A549 treated with CORT108297 at 1 μM for 4 hours (cell line): ENCODE measurements at places on chromosomes 7 and 10. TPM values are rescaled to one million over a fixed set of nuclear protein-coding genes. Genes with fewer than 3 reads are reported as not detected.

Gene MINDY4
- total RNA-seq, result 2.8 to 3.1 TPM (median 2.9 TPM) in 5 replicates

Gene CDHR1
- total RNA-seq, result 0.05 to 0.19 TPM (median 0.13 TPM) in 4 of 5 replicates, not detected in the other

Gene IRF5
- 11.4 to 17.4 TPM (median 14.5 TPM) in 5 replicates for total RNA-seq

Gene NUTM2E
- 0.27 to 0.53 TPM (median 0.36 TPM) in 5 replicates for total RNA-seq

Gene FOXK1
- 10.6 to 13.2 TPM (median 11.8 TPM) in 5 replicates for total RNA-seq

Gene CELF2
- 0.02 to 0.06 TPM (median 0.02 TPM) in 5 replicates for total RNA-seq

Gene SNX8
- total RNA-seq, result 37.4 to 85.1 TPM (median 77.1 TPM) in 5 replicates

Gene CYP26C1
- 0.02 TPM in 1 of 5 replicates, not detected in the others for total RNA-seq

Gene AOAH
- 0.10 TPM in 1 of 5 replicates, not detected in the others for total RNA-seq

Gene PDK4
- 9.1 to 13.0 TPM (median 11.5 TPM) in 5 replicates for total RNA-seq

Gene CAMK2B
- 0.12 to 0.27 TPM (median 0.17 TPM) in 5 replicates for total RNA-seq

Gene ASL
- total RNA-seq, result 20.8 to 26.1 TPM (median 24.0 TPM) in 5 replicates

Gene ZPBP
- total RNA-seq, result not detected in 5 replicates
